ENCODE measurements at places on chromosomes 4 and X.

DNA sequence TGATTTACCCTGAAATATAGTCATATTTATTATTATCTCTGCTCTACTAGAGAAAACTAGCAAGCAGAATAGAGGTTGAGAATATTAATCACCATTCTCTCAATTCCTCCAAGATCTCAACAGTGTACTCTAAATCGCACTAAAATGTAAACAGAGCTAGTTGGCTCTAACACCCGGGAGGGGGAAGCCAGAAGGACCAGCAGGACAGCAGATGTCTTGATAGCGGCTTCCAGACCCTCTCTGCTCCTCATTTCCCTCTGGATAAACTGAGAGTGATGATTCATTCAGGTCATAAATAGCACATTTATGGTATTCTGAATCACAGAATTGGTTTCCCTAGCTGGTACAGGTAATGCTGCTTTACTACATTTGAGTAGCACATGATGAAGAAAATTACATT lies 82.5 kb downstream of the TBC1D9 start:
- DNase-seq = peak; percentile 22

DNA sequence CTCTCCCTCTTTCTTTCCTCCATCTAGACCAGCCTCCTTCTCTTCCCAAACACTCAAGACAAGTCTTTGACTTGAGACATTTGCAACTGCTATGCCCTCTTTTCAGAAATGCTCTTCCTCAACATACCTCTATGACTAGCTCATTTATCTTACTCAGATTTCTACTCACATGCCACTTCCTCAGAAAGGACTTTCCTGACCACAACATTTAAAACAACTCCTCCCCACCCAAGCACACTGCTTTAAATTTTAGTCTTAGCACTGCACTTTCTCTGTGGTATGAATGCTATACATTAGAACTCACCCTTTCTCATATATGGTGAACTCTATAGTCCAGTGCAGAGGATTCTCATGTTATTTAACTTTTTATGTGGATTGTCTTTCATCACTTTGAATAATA lies 28.4 kb upstream of the SULT1E1 start:
- DNase-seq = no peak

DNA sequence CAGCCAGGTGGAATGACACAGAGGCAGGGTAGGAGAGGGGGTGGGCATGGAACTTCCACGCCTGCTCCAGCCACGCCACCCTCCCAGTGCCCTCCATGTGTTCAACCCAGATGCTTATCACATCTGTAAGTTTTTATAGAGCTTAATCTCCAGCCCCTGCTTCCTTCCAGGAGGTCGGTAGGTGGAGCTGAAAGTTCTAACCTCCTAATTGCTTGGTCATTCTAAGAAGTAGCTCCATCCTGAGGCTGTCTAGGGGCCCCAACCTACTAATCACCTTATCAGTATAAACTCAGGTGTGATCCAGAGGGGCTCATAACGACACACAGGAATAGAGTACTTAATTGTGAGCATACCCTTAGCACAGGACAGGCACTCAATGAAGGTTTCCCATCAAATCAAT lies 18.3 kb downstream of the QDPR start:
- DNase-seq = no peak

DNA sequence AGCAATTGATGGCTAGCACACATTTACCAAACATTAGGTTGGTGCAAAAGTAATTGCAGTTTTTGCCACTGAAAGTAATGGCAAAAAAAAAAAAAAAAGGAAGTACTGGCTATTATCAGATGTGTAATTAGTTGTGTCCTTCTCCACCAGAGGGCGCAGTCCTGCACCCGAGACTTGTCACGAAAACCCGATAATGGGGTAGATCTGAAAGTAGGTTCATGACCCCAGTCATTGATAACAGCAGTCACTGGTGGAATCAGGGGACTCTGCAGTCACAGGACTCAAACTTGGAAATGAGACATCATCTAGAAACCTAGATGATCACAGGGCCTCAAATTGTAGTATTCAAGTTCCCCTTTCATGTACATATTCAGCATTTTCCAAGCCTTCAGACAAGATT lies 13.1 kb upstream of the ACOT9 start:
- DNase-seq = peak; percentile 48

GRCh38 chrX:45007598-45007997 lies 134.6 kb downstream of the KDM6A start:
- no peak for DNase-seq

GRCh38 chrX:75596178-75596577 lies 73.3 kb upstream of the ZDHHC15 start:
- no peak for DNase-seq

- DNase-seq = peak; percentile 5
Measured at GRCh38 chrX:104568304-104568915, 2.4 kb downstream of the IL1RAPL2 start.

DNA sequence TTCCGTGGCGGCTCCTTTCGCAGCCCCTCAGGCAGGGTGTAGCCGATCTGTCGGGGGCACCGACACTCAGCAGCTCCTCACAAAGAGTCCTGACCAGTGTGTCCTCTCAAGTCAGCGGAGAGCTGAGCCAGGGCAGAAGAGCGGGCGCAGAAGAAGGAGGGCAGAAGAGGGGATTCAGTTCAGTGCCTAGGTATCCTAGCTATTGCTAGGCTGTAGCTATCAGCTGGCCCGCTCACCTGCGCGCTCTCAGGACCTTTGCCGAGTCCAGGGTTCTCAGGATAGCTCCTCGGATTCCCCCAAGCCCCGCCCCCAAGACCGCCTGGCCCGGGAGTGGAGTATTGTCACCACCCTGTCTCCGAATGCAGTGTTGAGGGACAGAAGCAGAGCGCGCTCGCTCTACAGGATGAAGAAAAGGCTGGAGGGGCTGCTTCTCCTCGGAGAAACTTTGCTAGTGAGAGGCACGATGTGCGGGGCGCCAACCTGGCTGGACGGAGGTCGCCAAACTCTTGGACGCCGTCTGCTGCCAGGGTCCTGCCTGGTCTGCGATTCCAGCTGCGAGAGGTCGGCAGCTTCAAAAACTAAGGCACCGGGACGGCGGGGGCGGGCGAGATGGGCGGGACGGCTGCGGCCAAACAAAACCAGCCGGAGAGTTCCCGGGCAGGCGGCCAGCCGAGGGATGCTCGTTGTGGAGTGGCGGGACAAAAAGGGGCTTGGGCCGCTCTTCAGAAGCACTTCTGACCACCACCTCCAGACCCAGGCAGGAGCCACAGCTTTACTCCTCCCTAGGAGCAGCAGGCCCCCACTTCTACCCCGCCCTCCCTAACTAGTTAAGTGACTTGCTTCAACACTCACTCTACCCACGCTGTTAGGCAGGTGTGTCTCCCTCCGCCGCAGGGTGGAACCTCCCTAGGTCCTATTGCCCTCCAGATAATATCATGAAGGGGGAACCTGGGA lies at the start of gene XKRX:
Gene XKRX, minus strand, starts transcription at position 258 of the 954 bp plus-strand sequence. CDS start 613 bp downstream, outside the sequence.
- peak; percentile 45 for DNase-seq

GRCh38 chr4:39718366-39719323 lies 20.7 kb downstream of the UBE2K start:
- no peak for DNase-seq

GRCh38 chrX:10620121-10620699 lies at the start of gene MID1:
Gene MID1 (minus strand): TSS chrX:10620585. CDS start chrX:10567547, 53,038 bp downstream.
- DNase-seq = peak; percentile 90

GRCh38 chr4:47128991-47129390 lies 97.6 kb downstream of the GABRB1 start:
- no peak for DNase-seq

DNA sequence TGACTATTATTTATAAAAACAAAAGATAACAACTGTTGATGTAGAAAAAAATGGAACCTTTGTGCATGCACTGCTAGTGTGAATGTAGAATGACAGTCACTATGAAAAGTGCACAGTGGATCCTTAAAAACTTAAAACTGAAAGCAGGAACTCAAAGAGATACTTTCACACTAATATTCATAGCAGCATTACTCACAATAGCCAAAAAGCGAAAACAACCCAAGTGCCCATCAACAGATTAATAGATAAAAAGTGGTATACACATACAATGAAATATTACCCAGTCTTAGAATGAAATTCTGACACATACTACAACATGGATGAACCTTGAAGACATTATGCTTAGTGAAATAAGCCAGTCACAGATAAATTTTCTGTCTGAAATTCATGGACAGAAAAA lies 23.8 kb downstream of the CENPC start:
- no peak for DNase-seq

- no peak for DNase-seq
Measured at GRCh38 chrX:47080215-47080914, 2.1 kb downstream of the RGN start.

DNA sequence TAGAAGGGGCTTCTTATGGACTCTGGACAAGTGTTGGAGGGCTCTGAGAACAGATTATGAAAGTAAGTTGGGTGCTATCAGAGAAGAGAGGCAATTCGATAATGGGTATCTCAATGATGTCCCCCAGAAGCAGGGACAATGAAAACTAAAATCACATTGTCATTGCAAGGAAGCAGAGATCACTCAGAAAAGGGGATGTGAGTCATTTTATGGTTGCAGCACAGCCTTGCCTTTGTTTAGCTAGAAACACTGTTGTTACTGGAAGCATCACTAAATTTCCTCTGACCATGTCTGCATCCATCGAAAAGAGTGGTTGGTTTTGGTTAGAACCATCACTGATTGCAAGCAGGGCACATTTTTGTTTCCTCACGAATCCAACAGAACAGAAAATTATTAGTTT lies 246.8 kb upstream of the NWD2 start:
- DNase-seq = no peak

DNA sequence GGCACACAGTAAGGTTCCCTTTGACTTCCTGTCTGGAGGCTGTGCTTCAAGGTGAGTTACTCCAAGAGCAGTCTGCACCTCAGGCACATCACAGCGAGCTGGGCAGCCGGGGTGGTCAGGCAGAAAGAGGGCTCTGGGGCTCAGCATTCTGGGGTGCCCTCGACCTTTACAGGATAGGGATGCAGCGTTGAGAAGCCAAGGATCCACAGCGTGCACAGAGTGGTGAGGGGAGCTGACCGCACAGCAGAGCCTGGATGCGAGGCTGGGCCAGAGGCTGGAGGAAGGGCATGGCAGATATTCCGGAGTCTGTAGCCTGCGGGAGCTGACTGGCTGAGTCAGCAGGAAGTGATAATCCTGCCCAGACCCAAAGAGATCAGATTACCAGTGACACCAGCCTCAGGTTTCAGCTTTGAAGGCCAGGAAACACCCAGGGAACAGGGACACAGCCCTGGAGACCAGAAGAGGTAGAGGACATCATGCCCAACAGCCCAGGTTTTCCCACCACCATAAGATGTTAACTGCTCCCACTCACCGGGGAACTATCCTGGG lies 38.4 kb upstream of the PDLIM3 start:
- DNase-seq = no peak

DNA sequence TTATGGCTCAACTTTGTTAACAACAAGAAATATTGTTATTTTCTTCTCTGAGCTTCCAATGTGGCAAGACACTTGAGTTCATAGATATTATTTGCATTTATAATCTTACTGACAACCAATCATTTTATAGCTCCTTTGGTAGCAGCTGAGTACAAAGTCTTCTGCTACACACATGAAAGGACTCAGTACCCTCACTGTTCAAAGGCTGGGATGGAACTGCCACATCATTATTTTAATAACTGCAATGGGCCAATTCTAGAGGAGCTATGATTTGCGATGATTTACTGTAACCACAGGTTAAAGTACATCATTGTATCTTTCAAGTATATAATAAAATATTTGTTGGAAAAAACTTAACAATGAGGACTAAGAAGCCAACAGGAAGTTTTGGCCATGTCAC lies 10.9 kb downstream of the MTTP start:
- DNase-seq = no peak

DNA sequence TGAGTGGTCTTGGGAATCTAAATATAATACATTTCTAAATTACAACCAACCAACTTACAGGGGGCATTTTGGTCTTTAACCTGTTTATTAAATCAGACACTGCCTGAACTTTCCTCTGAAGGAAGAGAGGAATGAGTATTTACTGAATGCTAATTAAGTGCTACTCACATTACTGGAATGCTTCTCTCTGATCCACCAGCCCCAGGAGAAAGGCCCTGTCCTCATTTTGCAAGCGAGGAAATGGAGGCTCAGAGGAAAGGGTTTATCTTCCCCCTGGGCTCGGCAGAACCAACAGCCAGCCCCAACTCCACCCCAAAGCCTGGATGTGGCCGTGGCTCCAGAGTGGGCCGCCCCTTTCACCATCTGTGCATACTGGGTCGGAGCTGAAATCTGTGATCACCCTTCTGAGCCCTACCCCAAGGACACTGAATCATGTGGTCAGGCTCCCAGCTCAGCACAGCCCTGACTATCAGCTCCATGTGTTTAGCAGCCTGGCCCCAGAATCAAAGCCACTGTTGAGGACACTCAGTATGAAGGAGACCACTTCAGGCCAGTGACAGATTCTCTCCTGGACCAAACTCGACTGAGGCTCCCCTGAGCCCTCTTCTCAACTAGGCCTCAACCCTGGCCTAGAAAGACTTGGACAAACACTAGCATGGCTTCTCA lies 56.7 kb upstream of the ENPP6 start:
- DNase-seq = no peak

- DNase-seq = no peak
Measured at GRCh38 chr4:132540268-132540667, 608.8 kb upstream of the PCDH10 start.

DNA sequence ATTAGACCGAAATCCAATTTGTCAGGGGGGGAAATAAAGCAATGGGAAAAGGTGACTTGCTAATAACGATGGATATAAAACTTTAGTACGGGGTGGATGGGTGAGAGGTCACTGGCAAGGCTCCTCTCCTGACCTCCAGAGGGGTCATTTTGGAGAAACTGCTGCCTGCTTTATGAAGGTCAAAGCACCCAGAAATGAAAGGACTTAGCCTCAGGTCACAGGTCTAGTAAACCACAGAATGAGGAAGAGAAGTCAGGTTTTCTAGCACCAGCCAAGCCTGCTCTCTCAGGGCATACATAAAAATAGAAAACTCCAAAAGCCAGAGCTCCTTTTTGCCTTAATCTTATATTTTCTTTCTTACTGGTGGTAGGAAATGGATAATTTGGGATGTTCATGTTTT lies 134.2 kb downstream of the SHROOM3 start:
- DNase-seq = no peak

DNA sequence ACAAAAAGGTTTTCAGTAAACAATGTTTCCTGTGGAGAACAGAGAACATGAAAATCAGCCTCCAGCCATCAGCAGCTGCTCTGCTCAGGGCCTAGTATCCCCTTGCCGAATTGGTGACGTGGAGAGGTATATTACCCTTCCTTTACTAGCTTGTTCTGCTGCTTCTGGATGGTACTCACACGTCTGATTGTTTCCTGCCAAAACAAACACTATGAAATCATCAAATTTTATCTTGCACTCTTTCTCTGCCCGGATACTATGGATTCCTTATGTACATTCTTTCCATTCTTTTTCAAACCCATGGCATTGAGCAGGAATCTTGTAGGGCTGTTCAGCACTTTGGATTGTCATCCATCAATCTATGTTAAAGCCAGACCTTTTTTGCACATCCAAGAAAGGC lies 18.8 kb upstream of the METAP1 start:
- no peak for DNase-seq

- no peak for DNase-seq
Measured at GRCh38 chr4:53885668-53886067, 178.7 kb downstream of the CHIC2 start.

All from eye (tissue), 1 donor.